ENCODE measurements at places on chromosomes 1 and 21.

DNA sequence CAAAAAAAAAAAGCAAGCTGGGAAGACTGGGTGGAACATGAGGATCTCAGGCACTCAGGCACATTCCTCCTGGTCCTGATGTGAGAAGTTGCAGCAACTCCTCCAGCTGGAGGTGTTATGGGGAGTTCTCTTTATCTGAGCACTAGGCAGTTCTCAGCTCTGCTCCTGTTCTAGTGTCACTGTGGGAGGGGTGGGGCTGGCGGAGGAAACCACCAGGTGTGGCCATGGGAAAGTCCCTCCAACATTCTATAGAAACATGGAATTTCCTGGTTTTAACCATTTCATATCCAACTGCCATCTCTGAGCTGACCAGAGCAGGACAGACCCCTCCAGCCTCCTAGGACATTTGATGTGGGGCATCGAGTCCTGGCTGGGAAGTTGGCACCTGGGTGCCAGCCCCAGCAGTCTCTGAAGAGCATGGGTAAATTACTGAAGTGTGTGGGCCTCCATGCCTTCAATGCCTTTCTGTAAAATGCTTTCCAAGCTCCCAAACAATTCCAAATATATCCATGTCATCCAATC lies 804 bp upstream of the IKBKE start:
- peak overlapping the region; percentile 78 for H3K4me3 ChIP-seq
- H3K36me3 ChIP-seq: peaks cover 6% of the 10 kb centered on the region
- peak overlapping the region; percentile 58 for H3K27ac ChIP-seq
- H3K4me1 ChIP-seq: peaks cover 51% of the 10 kb centered on the region
- H3K27me3 ChIP-seq: peaks cover 4% of the 10 kb centered on the region

DNA sequence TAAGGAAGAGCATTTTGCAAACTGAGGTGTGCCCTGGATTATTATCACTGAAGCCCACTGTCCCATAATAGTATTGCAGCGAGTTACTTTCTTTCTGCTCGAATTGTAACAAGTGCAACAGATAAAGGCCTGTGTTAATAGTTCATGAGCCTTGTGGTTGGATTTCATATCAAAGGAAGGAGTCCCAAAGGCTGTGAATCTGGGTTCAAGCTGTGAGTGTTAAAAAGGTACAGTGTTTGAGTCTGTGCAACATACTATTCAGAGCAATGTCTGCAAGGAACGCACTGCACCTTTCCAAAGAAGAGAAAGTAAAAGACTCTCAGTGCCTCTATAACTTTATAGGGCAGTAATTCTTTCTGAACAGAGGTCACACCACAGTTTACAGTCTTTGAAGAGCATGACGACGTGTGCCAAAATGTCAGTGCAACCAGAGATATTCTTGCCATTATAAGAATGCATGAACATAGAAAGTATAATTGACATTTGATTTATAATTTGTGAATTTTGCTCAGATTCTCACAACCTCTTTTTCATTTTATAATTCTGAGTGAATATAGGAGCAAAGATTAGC lies 79.1 kb downstream of the CDC7 start:
- no peak overlapping the region for H3K27ac ChIP-seq
- no peak for DNase-seq
- no peak overlapping the region for H3K4me3 ChIP-seq
- peaks cover 26% of the 10 kb centered on the region for H3K4me1 ChIP-seq
- no peaks in the 10 kb centered on the region for H3K36me3 ChIP-seq

DNA sequence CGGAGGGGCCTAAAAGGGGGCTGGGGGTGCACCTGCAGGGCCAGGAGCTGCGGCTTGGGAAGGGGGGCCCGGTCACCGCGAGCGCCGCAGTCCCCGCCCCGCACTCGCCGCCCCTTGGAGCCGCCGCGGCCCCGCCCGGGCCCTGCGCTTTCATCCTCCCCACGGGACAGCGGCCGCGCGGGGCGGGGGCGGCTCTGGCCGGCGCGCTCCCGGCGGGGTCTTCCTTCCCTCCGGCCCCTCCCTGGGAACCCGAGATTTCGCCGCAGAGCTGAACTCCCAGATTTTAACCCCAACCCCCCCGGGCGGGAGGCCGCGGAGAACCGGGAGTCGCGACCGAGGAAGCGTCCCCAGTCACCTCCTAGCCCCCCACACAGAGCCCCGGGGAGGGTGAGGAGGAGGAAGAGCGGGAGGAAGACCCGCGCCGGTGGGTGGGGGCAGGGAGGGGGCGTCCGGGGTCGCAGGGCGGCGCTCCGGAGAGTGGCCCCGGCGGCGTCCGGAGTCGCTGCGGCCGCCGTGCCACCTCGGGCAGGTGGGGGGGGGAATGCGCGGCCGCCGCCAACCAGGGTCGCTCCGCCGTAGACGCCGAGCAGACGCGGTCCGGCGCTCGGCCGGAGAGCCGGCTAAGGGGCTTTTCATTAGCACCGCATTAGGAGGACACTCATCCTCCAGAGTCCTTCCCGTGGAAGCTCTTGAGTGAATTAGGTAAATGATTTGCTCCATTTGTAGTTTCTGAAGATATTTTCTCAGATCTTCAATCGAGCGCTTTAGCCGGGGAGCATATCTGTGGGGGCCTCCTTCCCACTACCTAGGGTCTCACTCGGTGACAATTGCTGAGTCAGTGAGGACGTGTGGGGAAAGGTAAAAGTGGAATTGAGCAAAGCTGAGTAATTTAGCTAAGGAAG lies 31.6 kb upstream of the NFIA start:
- no peaks in the 10 kb centered on the region for H3K36me3 ChIP-seq
- H3K4me3 ChIP-seq: peak overlapping the region; percentile 76

- DNase-seq: no peak
- peaks cover 22% of the 10 kb centered on the region for H3K4me1 ChIP-seq
- peaks cover 8% of the 10 kb centered on the region for H3K36me3 ChIP-seq
Measured at GRCh38 chr1:53777272-53777671, 38.3 kb upstream of the GLIS1 start.

- DNase-seq: no peak
- peaks cover 7% of the 10 kb centered on the region for H3K27me3 ChIP-seq
- H3K27ac ChIP-seq: no peak overlapping the region
- H3K36me3 ChIP-seq: no peaks in the 10 kb centered on the region
Measured at GRCh38 chr1:154865442-154866256, 4.4 kb downstream of the KCNN3 start.

DNA sequence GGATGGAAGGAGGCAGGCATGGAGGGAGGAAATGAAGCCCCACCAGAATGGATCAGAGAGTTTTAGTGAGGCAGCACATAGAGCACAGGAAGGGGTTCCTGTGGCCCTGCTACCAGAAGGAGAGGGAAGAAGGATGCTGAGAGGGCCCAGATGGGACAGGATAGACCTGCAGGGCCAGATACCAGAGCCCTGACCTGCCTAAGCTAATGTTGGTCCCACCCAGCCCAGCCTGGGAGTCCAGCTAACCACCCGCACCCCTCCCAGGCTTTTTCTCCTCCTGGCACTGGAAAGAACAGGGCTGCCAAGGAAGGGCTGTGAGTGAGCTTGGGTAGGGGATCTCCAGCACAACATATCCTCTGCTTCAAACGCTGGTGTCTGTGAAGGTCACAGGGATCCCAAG lies 6.9 kb downstream of the NECTIN4 start:
- no peak overlapping the region for H3K4me3 ChIP-seq
- no peak for DNase-seq
- no peaks in the 10 kb centered on the region for H3K36me3 ChIP-seq
- H3K27ac ChIP-seq: no peak overlapping the region
- H3K27me3 ChIP-seq: no peaks in the 10 kb centered on the region

- peak within 1 kb of the TSS; percentile 90 for H3K27ac ChIP-seq
- H3K4me3 ChIP-seq: no peak within 1 kb of the TSS
- H3K27me3 ChIP-seq: no peaks in the 10 kb centered on the region
- no peaks in the 10 kb centered on the region for H3K36me3 ChIP-seq
- DNase-seq: peak; percentile 93
- peaks cover 38% of the 10 kb centered on the region for H3K4me1 ChIP-seq
Measured at GRCh38 chr1:174999936-175000696, at the start of gene CACYBP. Gene CACYBP, plus strand, starts transcription at chr1:174999947. Its CDS starts 234 bp downstream, at chr1:175000181.

- H3K27ac ChIP-seq: no peak overlapping the region
- no peaks in the 10 kb centered on the region for H3K36me3 ChIP-seq
- peaks cover 18% of the 10 kb centered on the region for H3K4me1 ChIP-seq
- no peak overlapping the region for H3K4me3 ChIP-seq
- no peak for DNase-seq
Measured at GRCh38 chr1:207923561-207923960, 12.6 kb upstream of the CD34 start.

- H3K27ac ChIP-seq: no peak overlapping the region
- H3K36me3 ChIP-seq: no peaks in the 10 kb centered on the region
- H3K4me1 ChIP-seq: no peaks in the 10 kb centered on the region
- H3K27me3 ChIP-seq: no peaks in the 10 kb centered on the region
- H3K4me3 ChIP-seq: no peak overlapping the region
- no peak for DNase-seq
Measured at GRCh38 chr1:79693441-79694114, 687.0 kb upstream of the ADGRL4 start.

- peaks cover 2% of the 10 kb centered on the region for H3K36me3 ChIP-seq
- H3K4me1 ChIP-seq: peaks cover 92% of the 10 kb centered on the region
- H3K4me3 ChIP-seq: peak overlapping the region; percentile 23
- no peak for DNase-seq
Measured at GRCh38 chr1:170685166-170685565, 21.2 kb downstream of the PRRX1 start.

- no peaks in the 10 kb centered on the region for H3K27me3 ChIP-seq
- H3K4me3 ChIP-seq: peak overlapping the region; percentile 59
- no peaks in the 10 kb centered on the region for H3K4me1 ChIP-seq
- peak; percentile 91 for DNase-seq
- H3K36me3 ChIP-seq: no peaks in the 10 kb centered on the region
- H3K27ac ChIP-seq: peak overlapping the region; percentile 32
Measured at GRCh38 chr21:45541221-45542039, 810 bp downstream of the SLC19A1 start.

GRCh38 chr1:214164173-214164572 lies 116.8 kb upstream of the SMYD2 start:
- no peak for DNase-seq
- no peak overlapping the region for H3K27ac ChIP-seq
- no peaks in the 10 kb centered on the region for H3K4me1 ChIP-seq
- no peaks in the 10 kb centered on the region for H3K36me3 ChIP-seq
- H3K27me3 ChIP-seq: peaks cover 52% of the 10 kb centered on the region

Measured in chondrocyte (in vitro differentiated cells).